ENCODE measurements at places on chromosomes 4 and X.

DNA sequence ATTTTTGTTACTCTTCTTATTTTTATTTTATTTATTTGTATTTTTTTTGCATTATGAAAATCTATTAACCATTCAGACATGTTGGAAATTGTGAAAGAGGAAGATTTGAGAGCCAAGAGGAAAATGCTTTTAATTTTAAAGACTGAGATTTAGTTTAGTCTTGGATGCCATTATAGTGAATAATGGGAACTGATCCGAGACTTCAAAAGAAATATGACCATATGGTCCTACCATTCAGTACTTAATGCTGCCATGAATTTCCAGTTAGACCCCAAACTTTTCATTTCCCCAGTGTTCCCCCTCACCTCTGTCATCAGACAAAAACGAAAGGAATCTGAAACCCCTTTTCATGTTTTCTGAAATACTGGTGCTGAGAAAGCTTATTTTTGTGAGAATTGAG, 95.5 kb downstream of the TENM3 start:
- no peak for DNase-seq

- DNase-seq, result no peak
Measured at GRCh38 chrX:30301963-30302362, 7.2 kb downstream of the NR0B1 start.

- no peak for DNase-seq
Measured at GRCh38 chrX:119067023-119067739, 5.6 kb upstream of the CT47C1 start.

DNA sequence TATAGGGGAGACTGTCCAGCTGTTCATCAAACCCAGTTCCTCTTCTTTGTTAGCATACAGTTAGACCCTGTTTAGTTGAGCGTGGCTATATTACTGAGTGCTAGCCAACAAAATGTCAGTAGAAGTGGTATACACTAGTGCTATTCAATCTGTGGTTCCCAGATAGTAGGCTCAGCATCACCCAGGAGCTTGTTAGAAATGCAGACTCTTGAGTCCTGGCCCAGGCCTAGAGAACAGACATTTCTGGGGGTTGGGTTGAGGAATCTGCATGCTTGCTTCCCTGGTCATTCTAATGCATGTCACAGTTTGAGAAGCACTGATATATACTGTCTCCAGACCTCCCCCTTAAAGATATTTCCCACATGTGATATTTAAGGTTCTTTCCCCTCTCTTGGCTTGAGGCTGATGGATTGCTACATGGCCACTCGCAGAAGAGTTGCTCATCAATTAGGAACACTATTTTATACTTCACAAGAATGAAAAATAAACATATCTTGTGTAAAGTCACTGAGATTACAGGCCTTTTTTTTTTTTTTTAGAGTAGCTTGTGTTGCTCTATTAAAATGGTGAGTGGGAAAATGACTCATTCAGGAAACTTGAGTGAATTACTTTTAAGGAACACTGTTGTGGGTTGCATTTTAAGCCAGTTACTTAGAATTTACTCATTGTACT, 289.0 kb downstream of the STIM2 start:
- no peak for DNase-seq

GRCh38 chrX:111695297-111695880, 14.4 kb downstream of the ALG13 start:
- no peak for DNase-seq

- DNase-seq, result no peak
Measured at GRCh38 chr4:139768896-139769295, 103.3 kb downstream of the MGST2 start.

GRCh38 chr4:8395504-8396296, 44.8 kb downstream of the ACOX3 start:
- no peak for DNase-seq

- no peak for DNase-seq
Measured at GRCh38 chr4:958314-958665, 15.1 kb downstream of the DGKQ start.

DNA sequence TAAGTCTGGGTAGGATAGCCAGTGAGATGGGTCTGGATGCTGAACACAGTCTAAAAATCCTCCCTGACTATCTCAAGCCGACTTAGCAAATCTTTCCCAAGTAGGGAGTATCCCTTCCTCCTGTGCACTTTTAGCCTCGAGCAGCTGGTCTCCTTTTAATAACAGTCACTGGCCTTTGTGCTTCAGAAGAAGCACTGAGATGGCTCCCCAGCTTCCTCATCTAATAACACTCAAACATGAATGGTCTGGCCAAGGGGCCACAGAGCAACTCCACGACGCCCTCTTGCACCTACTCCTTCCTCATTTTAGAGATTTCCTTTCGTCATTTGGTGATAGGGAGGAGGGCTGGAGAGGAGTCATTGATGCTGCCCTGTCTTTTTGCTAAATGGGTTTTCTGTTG, 78.8 kb upstream of the TMEM150C start:
- no peak for DNase-seq

GRCh38 chr4:16226816-16227461, 668 bp upstream of the TAPT1 start:
- DNase-seq, result peak; percentile 25

GRCh38 chr4:133801883-133802282, 399.7 kb downstream of the PABPC4L start:
- no peak for DNase-seq

DNA sequence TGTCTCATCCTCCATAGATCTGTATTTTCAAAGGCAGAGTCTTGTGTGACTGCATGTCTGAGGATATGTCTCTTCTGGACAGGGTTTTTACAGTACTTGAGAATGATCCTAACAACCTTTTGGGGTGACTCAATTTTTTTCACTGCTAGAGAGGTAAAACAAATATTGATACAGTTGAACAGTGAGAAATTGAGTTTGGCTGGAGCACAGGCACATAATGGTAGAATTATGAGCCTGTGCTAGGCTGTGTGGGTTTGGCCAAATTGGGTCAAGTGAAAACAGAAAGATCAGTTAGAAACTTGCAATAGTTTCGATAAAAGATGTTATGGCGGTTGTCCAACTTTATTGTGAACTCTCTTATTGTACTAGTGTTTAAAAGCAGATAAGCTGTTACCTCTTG, 23.3 kb upstream of the EOLA2 start:
- no peak for DNase-seq

All from activated T-helper 1 cell treated with anti-CD3 and anti-CD28 coated beads, Interleukin-2, amount 50 U/mL, for 16 hours (primary cell).